ENCODE measurements at places on chromosomes 3 and 15. TPM values are rescaled to one million over a fixed set of nuclear protein-coding genes. Genes with fewer than 3 reads are reported as not detected.

GRCh38 chr3:116340680-116341216 lies 104.5 kb downstream of the LSAMP start:
- DNase-seq = no peak

DNA sequence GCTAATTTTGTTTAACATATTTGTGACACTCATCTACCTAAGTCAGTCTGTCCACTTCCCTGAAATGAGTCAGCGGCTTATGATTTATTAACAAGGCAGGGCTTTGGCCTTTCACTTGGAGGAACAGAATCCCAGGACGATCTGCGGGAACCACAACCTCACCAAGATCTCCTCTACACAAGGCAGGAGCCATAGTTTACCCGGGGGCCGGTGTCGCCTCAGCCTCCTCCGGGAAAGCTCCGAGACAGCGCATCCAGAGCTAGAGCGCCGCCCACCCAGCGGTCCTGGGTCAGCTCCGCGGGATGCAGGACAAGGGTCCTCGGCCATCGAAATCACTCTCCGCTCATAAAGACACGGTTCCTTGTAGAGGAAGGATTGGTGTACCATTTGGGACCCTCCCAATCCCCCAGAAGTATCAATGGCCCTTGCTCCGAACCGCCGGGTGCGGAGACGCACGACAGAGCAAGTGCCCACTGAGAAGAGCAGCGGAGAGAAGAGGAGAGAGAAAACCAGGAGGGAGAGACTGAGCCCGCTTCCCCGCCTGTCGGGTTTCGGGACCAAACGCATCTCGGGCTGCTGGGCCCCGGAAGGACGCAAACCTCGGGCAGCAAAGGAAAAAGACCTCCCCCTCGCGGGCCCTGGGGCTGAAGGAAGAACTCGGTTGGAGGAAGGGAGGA lies 13.1 kb upstream of the ALCAM start:
- no peak for DNase-seq

The PIERCE2 gene
- 1.4 TPM for total RNA-seq

The PCLAF gene
- total RNA-seq = 64.4 TPM

GRCh38 chr15:74036271-74037170 lies 42.0 kb downstream of the PML start:
- no peak for DNase-seq

The CASR gene
- not detected for total RNA-seq

DNA sequence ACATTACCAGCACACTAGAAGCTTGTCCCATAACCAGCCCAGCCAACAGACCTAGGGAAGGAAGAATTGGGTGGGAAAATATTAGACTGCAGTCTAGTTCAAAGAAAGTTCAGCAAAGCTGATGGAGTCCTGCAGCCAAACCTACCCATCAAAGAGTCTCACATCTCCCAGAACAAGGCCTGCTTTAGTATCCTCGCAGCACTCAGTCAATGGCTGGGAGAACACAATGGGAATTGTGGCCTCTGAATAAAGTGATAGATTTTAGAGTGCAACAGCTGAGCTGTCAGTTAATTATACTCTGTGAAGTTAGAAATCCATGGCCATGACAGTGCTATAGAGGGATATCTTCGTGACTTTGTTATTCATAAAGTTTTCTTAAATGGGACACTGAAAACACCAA lies 207.2 kb upstream of the NAALADL2 start:
- no peak for DNase-seq

DNA sequence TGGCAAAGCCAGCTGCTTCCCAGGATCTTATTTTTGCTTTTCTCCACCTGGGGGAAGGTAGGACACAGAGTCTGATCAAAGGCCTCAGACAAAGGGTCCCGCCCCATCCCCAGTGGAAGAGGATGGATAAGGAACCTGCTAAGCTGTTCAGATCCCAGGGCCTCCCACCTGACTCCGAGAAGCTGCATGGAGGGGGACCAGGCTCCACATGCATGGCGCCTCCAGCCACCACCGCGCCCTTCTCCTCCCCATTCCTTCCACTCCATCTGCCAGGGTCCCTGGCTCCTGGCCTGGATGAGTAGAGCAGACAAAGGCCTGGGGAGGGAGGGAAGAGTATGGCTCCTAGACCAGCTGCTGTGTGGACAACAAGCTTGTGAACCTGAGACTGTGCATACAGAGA lies 20.0 kb upstream of the CRABP1 start:
- no peak for DNase-seq

GRCh38 chr3:46381625-46382024 lies 10.9 kb downstream of the CCR5 start:
- no peak for DNase-seq

The ULK3 gene
- total RNA-seq = 9.8 TPM

DNA sequence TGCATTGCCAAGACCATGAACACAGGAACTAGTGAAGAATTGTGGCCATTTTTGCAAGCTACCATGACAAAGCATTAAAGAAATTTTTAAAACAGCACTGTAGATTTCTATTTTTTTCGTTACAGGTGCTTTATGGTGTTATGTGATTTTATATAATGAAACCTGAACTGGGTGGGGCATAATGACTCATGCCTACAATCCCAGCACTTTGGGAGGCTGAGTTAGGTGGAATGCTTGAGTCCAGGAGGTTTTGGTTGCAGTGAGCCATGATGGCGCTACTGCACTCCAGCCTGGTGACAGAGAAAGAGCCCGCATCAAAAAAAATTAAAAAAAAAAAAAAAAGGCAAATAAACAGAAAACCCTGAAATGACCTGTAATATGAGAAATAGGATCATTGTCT lies 846.7 kb downstream of the EPHA3 start:
- no peak for DNase-seq

- peak; percentile 18 for DNase-seq
These were observed 453 bp downstream of the ZDHHC23 start for GRCh38 chr3:113948015-113948917.

The MYZAP gene
- total RNA-seq = 3.5 TPM

DNA sequence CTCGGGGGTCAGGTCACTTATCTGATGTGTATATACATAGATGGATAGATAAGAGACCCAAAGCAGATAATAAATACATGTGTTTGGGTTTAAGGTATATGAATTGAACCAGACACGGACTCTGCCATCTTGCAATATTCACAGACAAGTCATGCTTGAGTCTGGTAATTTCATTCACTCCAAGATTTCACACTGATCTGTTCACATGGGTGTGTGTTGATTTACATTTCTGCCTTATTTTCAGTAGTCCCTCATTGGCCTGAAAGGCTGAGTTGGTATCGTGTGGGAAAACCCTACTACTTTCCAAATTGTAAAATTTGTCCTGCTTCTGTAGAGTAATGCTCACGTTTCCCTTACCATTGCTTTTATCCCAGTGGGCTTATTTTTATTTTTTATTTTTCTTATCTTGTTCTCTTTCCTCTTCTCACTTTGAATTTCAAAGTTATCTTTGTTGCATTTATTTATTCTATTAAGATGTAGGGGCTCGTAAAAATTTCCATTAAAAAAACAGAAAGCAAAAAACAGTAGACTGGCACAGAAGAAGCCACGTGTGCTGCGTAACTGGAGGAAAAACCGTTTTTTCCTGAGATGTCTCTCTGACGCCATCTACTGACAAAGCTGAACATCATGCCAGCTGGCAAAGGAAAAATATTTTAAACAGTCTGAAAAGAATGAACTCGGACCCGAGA lies 10.8 kb upstream of the MFSD1 start:
- no peak for DNase-seq

GRCh38 chr3:185337231-185337816 lies 25.6 kb upstream of the MAP3K13 start:
- peak; percentile 92 for DNase-seq

DNA sequence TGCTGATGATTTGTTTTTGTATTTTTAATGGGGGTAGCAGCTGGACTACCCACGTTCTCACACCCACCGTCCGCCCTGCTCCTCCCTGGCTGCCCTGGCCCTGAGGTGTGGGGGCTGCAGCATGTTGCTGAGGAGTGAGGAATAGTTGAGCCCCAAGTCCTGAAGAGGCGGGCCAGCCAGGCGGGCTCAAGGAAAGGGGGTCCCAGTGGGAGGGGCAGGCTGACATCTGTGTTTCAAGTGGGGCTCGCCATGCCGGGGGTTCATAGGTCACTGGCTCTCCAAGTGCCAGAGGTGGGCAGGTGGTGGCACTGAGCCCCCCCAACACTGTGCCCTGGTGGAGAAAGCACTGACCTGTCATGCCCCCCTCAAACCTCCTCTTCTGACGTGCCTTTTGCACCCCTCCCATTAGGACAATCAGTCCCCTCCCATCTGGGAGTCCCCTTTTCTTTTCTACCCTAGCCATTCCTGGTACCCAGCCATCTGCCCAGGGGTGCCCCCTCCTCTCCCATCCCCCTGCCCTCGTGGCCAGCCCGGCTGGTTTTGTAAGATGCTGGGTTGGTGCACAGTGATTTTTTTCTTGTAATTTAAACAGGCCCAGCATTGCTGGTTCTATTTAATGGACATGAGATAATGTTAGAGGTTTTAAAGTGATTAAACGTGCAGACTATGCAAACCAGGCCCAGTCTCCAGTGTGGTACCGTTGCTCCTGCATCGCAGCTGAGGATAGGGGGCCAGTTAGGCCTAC lies 1.4 kb upstream of the FES start:
- DNase-seq = no peak

DNA sequence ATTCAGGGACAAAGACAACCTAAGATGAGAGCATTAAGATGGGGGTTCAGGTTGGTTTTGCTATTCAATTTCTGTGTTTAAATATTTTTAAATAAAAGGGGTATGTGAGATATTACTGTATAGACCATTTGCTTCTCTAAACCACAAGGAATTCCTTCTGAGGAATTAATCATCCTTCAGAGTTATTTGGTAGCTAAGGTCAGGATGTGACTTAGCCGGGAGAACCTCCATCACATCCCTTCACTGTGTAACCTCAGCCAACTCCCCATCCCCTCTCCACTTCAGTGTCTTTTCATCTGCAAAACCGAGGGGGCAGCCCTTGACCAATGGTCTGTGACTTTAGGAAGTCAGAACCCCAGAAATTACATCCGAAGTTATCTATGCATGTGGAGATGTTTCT lies 48.7 kb upstream of the SKOR1 start:
- DNase-seq = no peak

- DNase-seq = no peak
These were observed 376.5 kb upstream of the KCNMB2 start for GRCh38 chr3:178159691-178160220.

The EFHB gene
- 0.24 TPM for total RNA-seq

The NMNAT3 gene
- 1.6 TPM for total RNA-seq

The ZNF35 gene
- total RNA-seq = 11.5 TPM

The LHFPL4 gene
- total RNA-seq = not detected

The NPAP1 gene
- not detected for total RNA-seq

DNA sequence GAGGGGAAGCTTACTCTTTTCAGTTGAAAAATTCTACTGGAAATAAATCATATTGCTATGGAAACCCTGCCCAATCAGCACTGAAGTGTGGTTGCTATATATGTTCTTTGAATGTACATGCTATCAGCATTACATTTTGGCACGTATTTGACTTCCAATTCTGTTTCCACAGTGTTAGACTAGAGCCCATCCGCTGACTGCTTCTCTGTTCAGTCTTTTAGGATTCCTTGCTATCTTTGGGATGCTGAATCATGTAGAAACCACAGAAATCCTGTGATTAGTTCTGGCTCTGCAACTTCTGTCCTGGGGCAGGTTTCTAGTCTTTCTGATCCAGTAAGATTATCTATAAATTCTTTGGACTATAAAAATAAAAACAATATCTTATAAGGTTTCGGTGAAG lies 128.2 kb upstream of the SLC7A14 start:
- DNase-seq = peak; percentile 79

DNA sequence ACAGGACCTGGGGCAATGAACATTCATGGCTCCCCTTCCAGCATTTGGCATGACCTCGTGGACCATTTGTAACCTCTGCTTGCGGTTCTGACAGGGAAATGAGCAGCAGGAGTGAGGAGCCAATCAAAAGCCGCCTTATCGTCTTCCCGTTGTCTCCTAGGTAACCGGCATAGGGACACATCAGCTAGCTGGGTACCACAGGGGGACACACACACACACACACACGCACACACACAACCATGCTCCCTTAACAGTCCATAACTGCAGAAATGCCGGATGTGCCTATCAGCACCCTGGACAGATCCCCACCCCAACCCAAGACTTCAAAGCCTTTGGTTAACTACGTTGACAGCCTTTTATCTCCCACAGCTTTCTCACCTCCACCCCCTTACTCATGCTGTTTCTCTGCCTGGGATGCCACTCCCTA lies 53.4 kb upstream of the CCDC174 start:
- no peak for DNase-seq

GRCh38 chr3:123445702-123446101 lies 3.2 kb downstream of the ADCY5 start:
- no peak for DNase-seq

GRCh38 chr3:30941342-30941741 lies 46.9 kb upstream of the GADL1 start:
- no peak for DNase-seq

DNA sequence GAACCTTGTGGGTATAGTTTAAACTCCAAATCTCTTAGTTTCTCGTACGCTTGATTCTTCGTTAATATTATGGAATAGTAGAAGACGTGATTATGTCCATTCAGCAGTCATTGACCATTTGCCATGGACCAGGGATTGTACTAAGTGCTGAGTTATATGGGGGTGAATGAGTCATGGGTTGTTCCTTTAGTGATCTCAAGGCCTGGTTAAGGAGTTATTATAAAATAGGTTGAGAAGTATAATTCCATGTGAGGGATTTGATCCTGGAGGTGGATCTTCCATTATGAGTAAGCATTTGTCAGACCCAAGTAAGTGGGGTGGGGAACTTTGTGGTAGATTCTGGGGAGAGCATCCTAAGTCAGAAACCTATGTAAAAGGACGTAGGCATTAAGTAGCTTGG lies 15.4 kb downstream of the NR2C2 start:
- peak; percentile 74 for DNase-seq

The USF3 gene
- total RNA-seq = 7.9 TPM

DNA sequence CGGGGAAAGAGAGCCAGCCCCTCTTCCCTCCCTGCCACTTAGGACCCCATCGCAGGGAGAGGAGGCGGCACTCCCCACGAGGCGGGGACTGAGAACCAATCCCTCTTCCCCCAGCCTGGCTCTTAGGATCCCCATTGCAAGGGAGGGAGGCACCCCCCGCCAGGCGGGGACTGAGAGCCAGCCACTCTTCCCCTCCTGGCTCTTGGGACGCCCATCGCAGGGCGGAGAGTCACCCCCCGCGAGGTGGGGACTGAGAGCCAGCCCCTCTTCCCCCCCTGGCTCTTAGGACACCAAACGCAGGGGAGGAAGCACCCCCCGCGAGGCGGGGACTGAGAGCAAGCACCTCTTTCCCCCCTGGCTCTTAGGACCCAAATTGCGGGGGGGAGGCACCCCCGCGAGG lies 34.2 kb upstream of the SSUH2 start:
- no peak for DNase-seq

DNA sequence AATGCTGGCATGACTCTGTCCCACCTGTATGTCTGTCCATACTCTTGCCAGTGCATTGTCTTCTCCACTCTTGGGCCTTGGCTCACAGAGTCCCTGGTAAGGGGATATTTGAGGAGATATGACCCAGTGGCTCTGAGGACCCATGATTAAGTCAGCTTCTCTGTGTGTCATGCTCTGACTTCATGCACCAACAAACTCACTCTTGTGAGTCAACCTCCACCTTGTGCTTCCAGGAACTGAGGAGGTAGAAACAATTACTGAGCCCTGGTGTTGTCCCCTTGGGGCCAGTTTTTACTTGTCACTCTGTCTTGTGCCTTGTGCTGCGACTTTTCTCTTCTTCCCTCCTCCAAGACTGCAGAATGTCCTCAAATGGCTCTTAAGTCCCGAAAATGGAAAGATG lies 127.1 kb downstream of the ABHD5 start:
- DNase-seq = peak; percentile 8
